ENCODE measurements at places on chromosomes 7 and 10.

GRCh38 chr10:63593576-63593975 is 72.4 kb downstream of the REEP3 start:
- DNase-seq = no peak

DNA sequence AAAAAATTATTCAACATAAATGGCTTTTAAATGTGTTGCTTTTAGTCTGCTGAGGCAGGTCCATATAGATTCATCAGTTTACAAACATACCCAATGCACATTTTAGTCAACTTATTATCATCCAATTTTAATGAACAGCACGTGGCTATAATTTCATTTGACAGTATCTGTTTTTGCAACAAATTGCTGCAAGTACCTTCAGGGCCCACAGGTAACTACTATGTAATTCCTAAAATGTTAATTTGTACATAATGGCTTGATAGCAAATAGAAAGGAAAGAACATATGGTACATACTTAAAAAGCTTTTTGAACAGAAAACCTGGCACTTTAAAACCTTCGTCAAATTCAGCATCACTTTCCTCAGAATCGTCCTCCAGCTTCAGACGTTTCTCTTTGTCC is 33.3 kb downstream of the ERCC6 start:
- DNase-seq = no peak

DNA sequence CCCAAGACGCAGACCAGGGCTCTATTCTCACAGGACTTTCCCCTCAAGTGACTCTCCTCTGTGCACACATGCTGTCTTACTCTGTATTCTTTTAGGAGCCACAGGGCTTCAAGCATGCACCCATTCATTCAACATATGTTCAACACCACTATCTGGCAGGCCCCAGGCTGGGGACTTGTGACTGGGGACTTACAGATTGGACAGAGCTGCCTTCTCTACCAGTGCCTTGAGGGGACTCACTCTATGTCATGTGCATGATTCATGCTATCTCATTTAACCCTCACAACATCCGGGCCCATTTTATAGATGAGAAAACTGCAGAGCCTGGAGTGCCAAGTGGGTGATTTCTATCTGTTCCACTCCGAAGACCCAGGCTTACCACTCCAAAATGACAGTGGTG is 34.3 kb downstream of the MYL10 start:
- DNase-seq = no peak

DNA sequence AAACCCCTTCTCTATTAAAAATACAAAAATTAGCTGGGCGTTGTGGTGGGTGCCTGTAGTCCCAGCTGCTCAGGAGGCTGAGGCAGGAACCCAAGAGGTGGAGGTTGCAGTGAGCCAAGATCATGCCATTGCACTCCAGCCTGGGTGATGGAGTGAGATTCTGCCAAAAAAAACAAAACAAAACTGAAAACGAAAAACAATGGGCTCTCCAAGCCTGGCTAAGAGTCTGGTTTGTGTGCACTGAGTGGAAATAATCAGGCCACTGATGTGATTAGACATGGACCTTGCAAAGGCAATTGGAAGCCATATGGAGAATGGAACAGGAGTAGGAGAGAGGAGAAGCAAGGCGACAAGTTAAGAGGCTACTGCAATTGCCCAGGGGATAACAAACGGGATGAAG is 60.1 kb upstream of the GSDME start:
- DNase-seq = no peak

- no peak for DNase-seq
Measured at GRCh38 chr7:17086403-17086802, 204.6 kb upstream of the AGR3 start.

DNA sequence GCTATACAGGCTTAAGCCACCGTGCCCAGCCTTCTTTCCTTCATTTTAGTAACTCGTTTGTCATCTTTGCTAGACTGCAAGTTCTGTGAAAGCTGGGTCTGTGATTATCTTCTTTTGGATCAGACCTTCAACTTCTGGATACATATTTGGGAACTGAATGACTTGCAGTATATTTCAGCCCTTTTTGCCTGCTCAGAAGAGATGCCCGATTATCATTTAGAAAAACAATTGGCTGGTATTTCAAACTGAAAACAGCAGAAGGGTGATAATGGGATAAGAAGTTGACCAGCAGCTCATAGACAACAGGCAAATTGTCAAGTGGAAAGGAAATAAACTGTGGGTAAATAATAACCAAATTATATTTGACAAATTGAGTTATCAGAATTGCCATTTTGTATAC is 14.6 kb downstream of the RSBN1L start:
- no peak for DNase-seq

DNA sequence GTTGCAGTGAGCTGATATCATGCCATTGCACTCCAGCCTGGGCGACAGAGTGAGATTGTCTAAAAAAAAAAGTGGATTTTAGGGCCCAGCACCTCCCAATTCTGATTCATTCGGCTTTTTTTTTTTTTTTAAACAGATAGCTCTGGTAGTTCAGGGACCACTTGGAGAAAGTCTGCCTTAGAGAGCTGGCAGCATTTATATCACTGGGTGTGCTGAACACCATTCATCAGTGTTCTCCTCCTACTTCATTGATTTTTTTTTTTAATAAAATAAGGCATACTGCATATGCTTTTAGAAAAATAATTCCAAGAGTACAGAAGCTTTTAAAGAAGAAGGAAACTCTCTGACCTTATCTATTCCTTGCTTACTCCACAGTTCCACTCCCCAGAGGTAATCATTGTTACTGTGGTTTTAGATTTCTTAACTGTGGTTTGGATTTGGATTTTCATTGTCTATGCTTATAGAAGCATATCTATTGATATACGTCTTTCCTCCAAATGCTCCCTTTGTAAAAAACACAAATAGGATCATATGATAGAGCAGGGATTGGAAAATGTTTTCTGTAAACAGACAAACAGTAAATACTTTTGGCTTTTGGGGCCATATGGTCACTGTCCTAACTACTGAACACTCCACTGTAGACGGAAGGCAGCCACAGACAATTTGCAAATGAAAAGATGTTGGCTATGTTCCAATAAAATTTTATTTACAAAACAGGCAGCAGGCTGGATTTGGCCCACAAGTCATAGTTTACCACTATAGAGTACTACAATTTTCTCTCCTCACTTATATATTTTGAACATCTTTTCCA is 21.1 kb upstream of the SAR1A start:
- DNase-seq = no peak

DNA sequence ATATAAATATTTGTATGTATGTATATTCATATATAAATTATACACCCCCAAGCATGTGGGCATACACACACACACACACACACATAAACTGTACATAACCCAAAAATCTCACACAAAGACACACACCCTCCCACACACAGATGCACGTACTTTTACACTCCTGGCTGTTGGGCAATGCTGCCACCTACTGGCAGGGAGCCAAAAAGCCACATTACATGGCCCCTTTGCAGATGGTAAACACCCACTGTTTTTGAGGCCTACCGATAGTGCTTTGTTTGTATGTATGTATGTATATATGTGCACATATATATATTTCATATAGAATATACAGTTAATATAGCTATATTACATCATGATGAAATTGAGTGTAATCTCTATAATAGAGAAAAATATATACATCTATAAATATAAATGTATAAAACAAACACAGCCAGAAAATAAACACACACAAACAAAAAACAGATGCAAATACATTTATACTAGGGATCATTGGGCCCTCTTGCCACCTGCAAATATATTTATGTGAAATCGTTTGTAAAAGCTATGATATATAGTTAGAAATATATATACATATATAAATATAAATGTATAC is 120.1 kb upstream of the ACBD5 start:
- peak; percentile 78 for DNase-seq

DNA sequence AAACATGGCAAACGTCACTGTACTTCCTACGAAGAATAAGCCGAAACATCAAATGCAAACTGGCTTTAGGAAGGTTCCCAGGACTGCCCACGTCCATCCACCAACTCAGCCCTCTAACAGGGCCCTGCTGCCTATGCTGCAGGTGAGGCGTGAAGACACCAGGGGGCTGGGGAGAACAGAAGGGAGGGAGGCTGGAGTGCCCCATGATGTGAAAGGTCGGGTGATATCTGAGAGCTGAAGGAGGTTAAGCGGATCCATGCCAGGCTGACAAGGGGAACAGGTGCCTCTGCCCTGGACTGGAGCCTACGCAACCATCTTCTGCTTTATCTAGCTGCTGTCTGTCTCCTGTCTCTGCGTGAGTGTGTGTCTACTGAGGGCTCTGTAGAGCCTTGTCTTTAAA is 40.2 kb upstream of the ATP6V0A4 start:
- no peak for DNase-seq

GRCh38 chr10:29648983-29649268 is 14.2 kb upstream of the SVIL start:
- DNase-seq = no peak

GRCh38 chr7:30183749-30184369 is 49.1 kb downstream of the MTURN start:
- DNase-seq = no peak

GRCh38 chr7:44144968-44145478 is 3.9 kb upstream of the MYL7 start:
- DNase-seq = no peak

GRCh38 chr10:78310481-78311080 is 276.9 kb downstream of the RPS24 start:
- DNase-seq = no peak

GRCh38 chr10:13925971-13926780 is 339.4 kb downstream of the PRPF18 start:
- no peak for DNase-seq

- DNase-seq = no peak
Measured at GRCh38 chr10:48253970-48254657, 20.4 kb downstream of the FRMPD2 start.

GRCh38 chr7:70474639-70475234 is 657.2 kb upstream of the GALNT17 start:
- no peak for DNase-seq

DNA sequence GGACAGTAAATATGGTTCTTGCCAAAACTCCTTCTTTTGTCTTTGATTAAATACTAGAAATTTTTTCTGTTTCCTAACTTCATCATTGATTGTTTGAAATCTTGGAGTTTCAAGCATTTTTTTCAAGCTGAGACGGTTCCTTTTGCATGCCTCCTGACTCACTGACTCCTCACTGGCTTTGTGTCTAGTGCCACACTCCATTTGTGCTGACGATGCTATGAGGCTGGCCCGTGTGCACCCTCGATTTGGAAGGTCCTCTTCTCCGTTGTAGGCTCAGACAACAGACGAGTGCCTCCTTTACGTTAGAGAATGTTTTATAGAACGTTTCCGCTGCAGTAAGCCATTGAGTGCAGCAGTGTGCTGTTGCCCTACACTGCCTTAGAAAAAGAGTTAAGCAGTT is 10.8 kb upstream of the CSGALNACT2 start:
- DNase-seq = no peak

GRCh38 chr10:43816351-43817321 is 168.0 kb upstream of the ZNF32 start:
- peak; percentile 54 for DNase-seq

GRCh38 chr7:104005197-104005596 is 15.7 kb upstream of the RELN start:
- no peak for DNase-seq

- DNase-seq = peak; percentile 57
Measured at GRCh38 chr10:86536294-86536861, 14.8 kb upstream of the WAPL start.

GRCh38 chr10:7795605-7796004 is 7.6 kb downstream of the ATP5F1C start:
- no peak for DNase-seq

DNA sequence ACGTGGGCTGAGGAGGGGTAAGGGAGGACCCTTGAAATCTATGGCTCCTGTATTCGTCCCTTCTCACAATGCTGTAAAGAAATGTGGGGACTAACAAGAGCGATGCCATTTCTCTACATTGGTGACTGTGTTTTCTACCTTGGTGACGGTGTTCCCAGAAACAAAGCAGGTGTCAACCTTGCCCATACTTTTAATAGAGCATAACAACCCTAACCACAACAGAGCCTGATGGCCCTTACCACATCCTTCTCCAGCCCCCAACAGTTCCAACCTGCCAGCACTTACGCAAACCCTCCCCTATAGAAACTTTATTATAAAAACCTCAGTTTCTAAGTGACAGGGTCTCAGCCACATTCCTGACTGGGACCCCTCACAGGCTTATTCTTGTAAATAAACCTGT is 28.2 kb upstream of the ADCYAP1R1 start:
- DNase-seq = peak; percentile 9

All from T-cell (primary cell).